ENCODE measurements at places on chromosomes 6 and 20.

- DNase-seq: no peak
Observed at GRCh38 chr20:17545127-17545526, 13.9 kb upstream of the BFSP1 start.

- no peak for DNase-seq
Observed at GRCh38 chr6:166999884-167000253, 672 bp downstream of the CEP43 start.

DNA sequence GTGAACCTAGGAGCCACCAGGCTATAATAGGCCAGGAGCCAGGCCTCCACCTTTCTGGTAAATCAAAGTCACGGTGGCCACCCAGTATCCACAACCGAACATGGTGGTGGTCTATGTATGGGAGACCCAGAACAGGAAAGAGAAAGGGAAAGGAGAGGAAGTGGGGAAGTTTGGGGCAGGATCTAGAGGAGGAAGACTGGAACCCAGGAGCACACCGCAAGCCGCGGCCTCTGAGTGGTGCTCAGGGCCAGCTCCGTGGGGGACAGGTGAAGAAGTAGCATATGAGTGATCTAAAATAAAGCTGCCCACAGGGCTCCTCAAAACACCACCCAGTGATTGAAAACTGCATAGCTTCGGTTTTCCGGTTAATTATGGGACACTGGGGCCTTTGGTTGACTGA, 214.8 kb downstream of the ZDHHC14 start:
- no peak for DNase-seq

DNA sequence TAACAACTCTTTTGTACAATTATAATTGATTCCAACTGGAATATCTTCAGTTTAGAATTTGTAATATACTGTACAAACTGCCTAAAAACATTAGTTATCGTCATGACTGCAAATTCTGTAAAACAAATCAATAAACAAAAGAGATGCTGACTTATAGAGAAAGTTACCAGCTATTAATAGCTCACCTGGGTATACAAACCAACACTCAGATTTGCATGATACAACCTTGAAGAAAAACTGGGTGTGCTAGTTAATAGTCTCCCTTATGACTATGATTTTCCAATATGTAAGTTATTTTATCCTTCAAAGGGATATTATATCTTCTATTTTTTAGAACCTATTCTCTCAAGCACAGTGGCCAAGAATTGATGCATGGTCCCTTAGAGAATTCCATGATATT, 698.5 kb downstream of the FRK start:
- DNase-seq: no peak

DNA sequence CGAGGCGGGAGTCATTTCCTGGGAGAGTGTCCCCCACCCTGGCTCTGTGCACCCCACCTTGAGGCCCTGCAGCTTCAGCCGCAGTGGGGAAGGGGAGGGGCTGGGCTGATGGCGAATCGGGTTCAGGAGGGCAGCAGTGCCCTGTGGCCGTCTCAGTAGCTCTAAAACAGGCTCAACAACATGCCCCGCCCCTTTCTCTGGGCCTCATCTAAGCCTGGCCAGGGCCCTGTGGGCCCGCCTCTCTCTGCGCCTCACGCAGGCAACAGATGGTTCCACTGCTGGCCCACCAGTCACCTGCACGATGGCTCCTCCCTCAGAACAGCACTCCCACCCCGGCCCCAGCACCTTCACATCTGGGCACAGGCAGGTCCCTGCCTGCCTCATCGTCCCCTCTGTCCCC, 30.2 kb downstream of the CHRNA4 start:
- no peak for DNase-seq

- no peak for DNase-seq
Observed at GRCh38 chr6:150377211-150377781, 8.5 kb downstream of the IYD start.

DNA sequence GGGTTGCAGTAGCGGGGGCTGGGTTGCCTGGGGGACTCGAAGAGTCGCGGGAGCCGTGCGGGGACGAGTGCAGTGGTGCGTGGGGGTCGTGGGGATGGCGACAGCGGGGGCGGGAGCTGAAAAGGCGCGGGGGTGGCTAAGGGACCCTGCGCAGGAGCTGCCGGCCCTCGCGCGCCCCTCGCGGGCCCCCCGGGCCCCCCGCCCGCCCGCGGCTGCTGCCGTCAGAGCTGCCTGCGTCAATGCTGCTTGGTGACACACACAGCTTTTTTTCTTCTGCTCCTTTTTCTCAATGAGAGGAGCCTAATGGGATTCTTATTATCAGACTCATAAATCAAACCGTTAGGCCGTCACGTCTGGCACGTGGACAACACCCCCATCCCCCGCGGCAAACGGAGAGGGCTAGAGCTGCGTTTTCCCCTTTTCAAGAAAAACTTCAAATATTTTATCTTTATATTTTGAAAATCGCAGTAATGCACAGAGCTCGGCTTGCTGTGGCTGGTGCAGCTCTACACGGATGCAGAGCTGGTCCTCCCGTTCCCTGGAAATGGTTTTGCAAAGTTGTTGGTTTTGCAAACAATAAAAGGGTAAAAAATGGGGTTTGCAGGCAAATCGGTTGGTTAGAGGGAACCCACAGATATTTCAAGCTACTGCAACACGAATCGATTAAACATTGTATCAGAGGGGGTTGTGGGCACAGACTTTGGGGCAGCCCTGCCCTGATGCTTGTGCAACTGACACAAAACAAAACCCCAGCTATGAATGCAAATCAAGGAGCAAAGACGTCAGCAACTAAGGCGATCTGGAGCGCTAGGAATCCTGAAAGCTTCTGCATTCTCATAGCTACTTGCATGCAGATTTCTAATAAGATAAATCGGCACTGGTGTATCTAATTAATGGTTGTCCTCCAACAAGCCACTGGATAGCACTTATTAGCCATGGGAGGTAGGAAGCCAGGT, 161.4 kb downstream of the TBXT start:
- DNase-seq: no peak

GRCh38 chr20:20691477-20692235, 20.8 kb downstream of the RALGAPA2 start:
- no peak for DNase-seq

DNA sequence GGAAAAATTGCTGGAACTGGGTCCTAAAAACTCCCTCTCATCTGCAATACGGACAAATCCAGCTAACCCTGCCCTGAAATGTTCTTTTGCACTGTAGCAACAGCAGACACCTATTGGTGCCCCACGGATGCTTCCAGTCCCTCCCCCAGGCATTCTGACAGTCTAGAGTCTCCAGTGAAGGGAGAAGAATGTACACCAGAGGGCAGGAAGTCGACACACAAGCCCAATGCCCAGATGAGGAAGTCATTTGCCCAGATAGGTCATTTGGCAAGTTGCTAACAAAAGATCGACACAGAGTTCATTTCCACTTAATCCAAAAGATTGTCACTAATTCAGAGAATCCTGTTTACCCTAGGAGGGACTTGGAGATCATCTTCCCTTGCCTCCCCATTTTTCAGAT, 293.0 kb upstream of the PRDM1 start:
- no peak for DNase-seq

DNA sequence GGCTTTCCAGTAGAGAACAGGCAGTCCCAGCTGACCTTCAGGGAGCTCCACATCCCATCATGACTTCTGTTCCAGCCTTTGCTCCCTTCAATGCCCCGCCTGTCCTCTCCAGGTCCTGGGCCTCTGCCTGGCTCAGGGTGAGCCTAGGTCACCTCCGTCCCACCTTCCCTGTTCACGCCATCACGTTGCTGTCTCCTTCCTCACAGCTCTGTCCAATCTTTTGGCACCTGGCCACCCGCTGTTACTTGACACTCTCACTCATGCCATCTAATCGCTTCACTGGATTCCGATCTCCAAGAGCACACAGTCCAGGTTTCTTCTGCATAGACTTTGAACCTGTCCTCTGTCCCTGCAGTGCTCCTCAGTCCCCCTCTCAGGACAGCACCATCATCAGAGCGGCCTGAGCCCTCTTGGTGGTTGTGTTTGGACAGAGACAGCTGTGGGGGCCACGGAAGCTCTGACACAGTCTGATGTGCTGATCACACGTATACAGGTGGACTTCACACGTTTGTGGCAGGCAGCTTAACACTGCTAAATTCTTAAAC, 34.7 kb upstream of the TIAM2 start:
- no peak for DNase-seq

- no peak for DNase-seq
Observed at GRCh38 chr6:157263146-157263545, 60.2 kb downstream of the TMEM242 start.

- no peak for DNase-seq
Observed at GRCh38 chr20:9493803-9494202, 20.6 kb upstream of the LAMP5 start.

DNA sequence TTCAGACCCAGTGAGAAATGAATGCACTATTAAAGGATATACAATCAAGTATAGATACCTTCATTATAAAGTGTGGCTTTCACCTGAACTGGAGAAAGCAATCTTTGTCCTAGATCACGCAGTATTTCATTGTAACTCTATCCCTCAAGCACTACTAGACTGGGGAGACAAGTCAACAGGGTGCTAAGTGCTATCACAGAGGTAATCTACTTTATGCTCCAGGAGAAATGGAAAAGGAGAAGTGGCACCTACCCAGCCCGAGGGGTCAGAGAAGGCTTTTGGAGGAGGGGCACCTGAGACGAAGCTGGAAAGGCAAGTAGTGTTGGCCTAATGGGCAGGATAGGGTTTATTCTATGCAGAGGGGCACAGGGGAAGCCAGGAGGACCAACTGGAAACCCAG, 17.1 kb downstream of the ZHX3 start:
- no peak for DNase-seq

DNA sequence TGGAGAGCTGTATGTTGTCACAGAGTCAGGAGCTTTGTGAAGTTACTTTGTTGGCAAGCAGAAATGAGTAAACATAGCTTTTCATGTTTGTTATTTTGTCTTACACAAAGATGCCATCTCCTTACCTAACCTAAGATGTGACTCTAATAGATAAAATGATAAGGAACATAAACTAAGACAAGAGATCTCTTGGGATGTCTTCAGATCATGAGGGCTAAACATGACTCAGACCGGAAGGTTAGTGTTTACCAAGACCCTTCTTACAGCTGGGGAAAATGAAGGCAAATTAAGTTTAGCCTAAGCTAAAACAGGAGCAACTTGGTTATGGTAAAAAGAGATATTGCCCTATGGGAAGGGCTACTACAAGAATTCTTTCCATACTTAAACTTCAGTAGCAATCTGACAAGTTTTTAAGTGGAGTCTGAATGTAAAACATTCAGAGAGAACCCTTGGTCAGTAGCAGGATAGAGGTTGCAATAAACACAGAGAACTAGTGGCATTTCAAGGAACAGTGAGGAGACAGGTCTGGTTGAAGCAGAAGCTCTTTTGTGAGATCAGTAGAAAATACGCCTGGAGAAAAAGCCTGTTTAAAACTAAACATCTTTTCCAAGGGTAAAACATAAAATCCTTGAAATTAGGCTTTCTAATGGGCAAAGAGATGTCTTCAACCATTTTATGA, 29.9 kb downstream of the SGK1 start:
- no peak for DNase-seq

DNA sequence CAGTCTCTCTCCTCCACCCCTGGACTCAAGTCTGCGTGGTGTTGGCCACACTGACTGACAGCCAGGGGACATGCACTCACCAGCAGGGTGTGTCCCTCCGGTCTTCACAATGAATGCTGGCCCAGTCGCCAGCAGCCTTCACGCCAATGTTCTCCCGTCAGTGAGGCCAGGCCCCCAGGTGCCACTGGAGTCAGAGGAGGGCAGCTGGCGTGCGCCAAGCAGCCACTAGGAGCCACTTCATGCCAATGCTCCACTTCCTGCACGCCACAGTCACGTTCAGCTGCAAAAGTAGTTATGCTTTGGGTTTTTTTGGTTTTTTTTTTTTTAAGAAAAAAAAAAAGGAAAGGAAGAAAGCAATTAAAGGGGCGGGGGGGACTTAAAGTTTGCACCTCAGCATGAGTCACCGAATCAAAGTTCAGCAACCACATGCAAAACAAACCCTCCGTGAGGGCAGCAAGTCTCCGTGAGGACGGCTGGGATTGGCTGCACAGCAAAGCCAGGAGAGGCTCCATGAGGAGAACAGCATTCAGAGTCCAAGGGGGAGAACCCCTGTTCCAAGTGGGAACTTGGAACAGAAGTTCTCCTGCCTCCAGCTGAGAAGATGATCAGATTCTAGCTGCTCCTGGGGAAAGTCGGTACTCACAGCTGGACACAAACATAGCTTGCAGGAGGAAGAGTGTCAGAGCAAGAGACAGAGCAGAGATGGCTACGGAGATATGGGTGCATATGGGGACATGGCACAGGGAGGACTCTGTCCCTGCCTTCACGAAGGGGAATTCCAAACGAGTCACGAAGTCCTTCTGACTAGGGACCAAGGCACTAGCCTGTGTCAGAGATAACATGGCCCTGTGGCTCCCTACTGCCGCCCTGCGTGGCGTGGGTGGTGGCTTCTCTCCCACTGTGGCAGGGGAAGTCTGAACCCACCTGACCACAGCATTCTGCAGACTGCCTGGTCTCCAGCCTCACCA, at the start of gene ZC3H12D:
TSS of gene ZC3H12D (minus strand) at position 282 of the 968 bp plus-strand sequence. CDS start 10,471 bp downstream, outside the sequence.
- peak; percentile 54 for DNase-seq

- DNase-seq: peak; percentile 48
Observed at GRCh38 chr6:5514353-5514752, 253.0 kb downstream of the FARS2 start.

GRCh38 chr20:13717631-13718044, 67.1 kb downstream of the ESF1 start:
- peak; percentile 68 for DNase-seq

GRCh38 chr6:136525586-136526195, 24.5 kb downstream of the MAP7 start:
- no peak for DNase-seq

DNA sequence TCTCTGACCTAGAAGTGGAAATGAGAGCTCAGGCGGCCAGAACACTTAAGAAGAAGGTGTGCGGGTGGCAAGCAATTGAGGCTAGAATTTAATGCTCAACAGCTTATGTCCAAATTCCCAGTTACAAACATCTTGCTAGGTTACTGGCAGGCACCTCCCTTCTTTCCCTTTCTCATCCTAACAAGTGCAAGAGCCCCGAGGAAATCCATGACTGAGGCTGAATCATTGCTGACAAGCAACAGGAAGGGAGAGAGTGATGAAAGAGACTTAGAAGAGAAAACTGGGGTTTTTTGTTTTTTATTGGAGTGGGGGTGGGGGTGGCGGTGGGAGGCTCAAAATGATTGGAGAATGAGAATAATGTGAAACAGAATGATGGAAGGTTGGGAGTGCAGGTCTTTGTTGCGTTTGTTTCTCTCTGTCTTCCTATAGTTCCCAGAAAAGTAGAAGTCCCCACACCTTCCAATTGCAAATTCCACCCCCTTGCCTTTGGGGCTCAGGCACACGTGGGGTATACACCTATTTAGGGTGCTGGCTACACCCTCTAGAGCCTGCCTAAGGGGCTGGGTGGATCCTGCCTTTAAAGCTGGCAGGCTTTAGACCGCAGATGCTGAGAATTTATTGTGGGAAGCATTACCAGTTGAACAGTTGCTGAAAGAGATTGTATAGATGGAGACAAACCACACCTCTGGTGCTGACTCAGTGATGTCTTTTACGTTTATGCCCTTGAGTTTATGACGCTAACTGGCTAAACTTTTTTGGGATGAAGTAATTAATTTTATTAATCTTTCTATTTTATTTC, 1.4 kb downstream of the FAM83B start:
- no peak for DNase-seq

All from GM20000 (cell line).